ENCODE measurements at places on chromosomes 12 and 14.

GRCh38 chr14:22531451-22532344 lies 57.3 kb downstream of the DAD1 start:
- DNase-seq, result no peak

DNA sequence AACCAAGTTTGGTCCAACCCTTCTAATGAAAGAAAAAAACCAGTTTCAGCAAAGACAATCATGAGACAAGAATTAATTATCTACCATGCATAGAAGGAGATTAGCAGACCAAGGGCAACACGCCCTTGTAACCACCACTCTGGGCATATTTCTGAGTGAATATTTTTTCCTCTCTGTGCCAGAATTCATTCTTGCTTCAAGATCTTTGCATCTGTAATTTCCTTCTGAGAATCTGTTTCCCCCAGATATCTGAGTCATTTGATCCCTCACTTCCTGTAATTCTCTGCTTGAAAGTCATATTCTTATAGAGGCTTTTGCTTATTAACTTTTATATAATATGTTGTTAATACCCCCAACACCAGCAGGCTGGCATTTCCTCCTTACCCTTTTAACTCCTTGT lies 243.7 kb downstream of the SLC16A7 start:
- DNase-seq, result no peak

DNA sequence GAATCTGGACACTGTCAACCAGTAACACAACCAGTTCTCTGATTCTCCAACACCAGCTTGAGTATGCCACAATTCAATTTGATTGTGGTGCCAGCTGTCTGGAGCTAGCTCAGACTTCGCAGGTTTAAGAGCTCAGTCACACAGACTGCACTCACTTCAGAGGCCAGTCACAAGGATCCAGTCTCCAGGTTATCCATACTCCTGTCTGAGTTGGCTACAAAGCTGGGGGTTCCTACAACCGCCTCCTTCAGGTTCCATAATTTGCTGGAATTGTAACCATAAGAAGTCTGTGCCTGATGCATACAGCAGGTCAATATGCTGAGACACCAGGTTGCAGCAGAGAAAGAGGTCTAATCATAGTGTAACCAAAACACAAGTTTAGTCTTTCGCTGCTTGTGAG lies 70.5 kb upstream of the CPSF6 start:
- DNase-seq, result no peak

DNA sequence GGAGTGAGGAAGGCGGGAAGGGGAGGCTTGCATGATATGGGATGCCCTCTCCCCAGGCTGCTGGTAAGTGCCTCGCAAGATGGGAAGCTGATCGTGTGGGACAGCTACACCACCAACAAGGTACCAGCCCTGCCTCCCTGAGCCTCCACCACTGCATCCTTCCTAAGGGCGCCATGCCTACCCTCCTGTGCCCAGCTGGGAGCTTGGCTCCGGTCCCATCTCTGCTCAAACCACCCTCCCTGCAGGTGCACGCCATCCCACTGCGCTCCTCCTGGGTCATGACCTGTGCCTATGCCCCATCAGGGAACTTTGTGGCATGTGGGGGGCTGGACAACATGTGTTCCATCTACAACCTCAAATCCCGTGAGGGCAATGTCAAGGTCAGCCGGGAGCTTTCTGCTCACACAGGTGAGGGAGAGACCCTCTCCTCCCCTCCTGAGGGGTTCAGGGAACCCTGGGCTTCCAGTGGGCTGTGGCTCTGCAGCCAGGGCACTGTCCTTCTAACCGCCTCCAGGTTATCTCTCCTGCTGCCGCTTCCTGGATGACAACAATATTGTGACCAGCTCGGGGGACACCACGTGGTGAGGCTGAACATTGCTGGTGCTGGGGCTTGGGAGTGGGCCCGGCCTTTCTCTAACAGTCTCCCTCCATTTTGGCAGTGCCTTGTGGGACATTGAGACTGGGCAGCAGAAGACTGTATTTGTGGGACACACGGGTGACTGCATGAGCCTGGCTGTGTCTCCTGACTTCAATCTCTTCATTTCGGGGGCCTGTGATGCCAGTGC lies 2.6 kb downstream of the GNB3 start:
- DNase-seq, result no peak

- DNase-seq, result no peak
These were observed 227.3 kb upstream of the RTL1 start for GRCh38 chr14:101130861-101131260.

DNA sequence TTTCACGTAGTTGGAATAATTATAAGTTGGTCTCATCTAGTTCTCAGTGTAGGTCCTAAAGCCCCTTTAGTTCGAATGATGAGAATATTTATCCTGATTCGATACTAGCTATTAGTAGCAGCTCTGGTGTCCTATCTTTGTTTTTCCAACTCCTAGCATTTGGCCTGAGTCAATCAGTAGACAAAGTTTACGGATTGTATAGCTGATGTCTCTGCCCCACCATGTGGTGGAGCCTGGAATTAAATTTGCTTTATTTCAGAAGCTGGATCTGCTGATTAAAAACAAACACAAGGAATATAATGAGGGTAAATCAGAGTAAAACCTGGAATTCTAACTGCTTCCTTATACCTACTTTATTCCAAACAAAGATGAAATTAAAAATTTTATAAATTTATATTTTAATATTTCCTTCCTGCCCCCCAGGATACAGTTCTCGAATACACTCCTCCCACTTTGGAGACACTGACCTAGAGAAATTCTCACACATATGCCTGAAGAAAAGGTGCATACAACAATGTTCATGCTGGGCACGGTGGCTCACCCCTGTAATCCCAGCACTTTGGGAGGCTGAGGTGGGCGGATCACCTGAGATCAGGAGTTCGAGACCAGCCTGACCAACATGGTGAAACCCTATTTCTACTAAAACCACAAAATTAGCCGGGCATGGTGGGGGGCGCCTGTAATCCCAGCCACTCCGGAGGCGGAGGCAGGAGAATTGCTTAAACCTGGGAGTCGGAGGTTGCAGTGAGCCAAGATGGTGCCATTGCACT lies 7.6 kb upstream of the BRMS1L start:
- no peak for DNase-seq

- no peak for DNase-seq
These were observed 411 bp upstream of the DCAF4 start for GRCh38 chr14:72925815-72926291.

GRCh38 chr14:75393794-75394193 lies 34.0 kb upstream of the JDP2 start:
- no peak for DNase-seq

DNA sequence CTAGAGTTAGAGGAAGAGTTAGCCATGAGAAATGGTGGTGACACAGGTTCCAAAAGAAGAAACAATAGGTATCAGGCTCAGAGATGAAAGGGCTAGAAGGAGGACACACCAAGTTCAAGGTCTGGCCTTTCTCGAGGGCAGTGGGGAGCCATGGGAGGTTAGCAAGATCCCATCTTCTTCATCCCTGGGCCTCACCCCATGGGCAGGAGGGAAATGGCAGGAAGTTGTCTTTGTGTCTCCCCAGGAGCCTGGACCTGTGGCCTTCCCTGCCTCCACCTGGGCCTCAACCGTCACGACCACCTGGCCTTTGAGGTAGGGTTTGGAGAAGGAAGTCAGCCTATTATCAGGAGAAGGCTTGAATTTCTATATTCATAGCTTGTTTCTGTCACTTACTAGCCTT lies 5.8 kb upstream of the AQP2 start:
- no peak for DNase-seq

- DNase-seq, result no peak
These were observed 68.8 kb downstream of the CD163L1 start for GRCh38 chr12:7375145-7375543.

DNA sequence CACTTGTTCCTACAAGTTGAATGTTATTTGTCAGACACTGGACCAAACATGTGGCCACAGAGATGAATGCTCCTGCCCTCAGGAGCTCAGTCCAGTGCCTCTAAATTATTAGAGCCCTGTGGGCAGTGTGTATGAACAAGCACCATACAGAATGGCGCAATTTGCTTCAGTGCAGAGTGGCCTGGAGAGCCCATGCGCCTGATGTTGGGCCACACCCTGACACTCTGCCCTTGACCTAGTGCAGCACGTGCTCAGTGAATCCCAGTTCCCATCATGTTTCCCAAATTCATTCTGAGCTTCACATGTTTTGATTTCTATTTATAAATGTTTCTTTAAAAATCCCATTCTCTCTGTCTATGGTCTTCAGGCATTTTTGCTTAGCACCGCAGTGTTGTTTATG lies 116.8 kb downstream of the PRMT8 start:
- DNase-seq, result no peak

- no peak for DNase-seq
These were observed 24.6 kb downstream of the LIN7A start for GRCh38 chr12:80912901-80913770.

DNA sequence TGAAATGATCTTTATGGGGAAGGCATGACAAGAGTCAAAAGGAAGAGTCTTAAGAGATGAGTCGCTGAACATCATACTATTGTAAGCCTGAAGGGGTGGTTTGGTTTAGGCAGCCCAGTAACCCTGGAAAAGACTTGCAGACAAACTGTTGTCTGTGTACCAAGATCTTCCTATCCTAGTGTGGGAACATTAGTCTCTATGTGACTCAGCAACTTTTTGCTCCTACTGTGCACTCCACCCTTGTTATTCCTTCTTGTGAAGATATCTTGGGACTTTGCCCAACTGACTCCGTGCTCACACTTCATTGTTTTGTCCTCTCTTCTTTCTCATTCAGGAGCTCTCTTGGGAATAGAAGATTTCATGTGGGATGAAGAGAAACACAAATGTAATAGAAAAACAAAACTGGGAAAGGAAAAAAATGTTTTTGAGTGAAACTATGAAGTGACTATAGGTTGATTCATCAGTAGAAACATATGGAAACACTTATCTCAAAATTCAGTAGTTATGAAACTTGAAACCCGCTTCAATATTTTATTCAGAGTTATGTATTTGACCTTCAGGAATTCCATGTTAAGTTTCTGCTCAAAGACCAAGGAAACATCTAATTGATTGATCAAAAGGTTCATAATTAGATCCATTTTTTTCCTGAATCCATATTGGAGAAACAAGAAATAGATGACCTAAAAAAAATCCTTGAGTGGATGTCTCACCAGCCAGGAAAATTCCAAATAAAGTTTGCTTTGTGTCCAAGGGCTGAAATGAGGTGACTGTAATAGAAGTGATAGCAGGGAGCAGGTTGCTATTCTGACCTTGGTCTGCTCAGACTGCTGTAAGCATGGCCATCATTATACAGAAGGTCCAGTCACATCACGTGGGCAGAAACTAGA lies 67.2 kb downstream of the BTG1 start:
- DNase-seq, result no peak

GRCh38 chr14:105043641-105044040 lies 21.6 kb downstream of the GPR132 start:
- DNase-seq, result no peak

- no peak for DNase-seq
These were observed 939 bp downstream of the NPC2 start for GRCh38 chr14:74491956-74492775.

DNA sequence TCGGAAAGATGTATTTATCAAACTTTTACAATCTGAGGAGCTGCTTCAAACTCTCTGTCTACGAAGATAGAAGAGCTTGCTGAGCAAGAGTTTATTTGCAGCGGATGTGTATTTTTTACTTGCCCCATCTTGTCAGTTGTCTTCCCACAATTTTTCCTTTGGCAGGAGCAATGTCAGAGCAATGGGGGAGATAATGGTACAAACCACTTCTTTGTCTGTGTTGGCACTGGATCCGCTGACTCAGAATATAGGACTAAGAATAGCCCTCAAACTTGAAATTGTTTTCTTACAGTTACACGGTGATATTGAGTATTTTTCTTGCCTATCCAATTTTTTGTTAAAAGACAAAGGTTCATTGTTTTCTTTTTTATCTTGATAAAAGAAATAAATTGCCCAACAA lies 27.6 kb downstream of the HELB start:
- no peak for DNase-seq

- DNase-seq, result no peak
These were observed at the start of gene MMP17 for GRCh38 chr12:131827961-131828534. MMP17 (plus strand) TSS chr12:131828393; CDS start chr12:131828495, 102 bp downstream.

DNA sequence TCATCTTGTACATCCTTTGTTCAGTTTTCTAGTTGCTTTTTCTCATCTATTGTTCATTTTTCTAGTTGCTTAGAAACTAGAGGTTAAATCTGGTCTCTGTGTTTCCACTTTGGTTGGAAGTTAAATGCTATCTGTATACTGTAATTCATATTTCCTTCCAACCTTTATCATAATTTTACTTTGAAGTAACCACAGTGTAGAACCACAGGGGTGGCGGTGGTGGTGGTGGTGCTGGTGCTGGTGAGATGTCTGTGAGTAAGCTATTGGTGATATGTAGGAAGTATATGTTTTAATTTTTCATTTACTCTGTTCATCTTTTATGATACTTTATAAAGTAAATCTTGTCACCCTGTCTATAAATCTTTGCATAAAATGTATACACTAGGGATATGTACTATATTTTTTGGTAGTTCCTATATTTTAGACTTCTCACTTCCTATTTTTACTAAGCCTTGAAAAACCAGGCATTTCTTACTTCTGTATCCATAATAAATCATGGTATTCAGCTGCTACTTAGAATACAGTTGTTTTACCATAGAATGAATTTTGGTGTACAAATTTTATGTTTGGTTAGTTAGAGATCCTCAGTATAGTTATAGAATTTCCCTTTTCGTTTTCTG lies 31.9 kb downstream of the CCDC91 start:
- DNase-seq, result no peak
